ENCODE measurements at places on chromosomes 7 and 10. TPM values are rescaled to one million over a fixed set of nuclear protein-coding genes. Genes with fewer than 3 reads are reported as not detected.
A peak's percentile ranks its signal among the peaks of the same experiment; 100 is the strongest.

DNA sequence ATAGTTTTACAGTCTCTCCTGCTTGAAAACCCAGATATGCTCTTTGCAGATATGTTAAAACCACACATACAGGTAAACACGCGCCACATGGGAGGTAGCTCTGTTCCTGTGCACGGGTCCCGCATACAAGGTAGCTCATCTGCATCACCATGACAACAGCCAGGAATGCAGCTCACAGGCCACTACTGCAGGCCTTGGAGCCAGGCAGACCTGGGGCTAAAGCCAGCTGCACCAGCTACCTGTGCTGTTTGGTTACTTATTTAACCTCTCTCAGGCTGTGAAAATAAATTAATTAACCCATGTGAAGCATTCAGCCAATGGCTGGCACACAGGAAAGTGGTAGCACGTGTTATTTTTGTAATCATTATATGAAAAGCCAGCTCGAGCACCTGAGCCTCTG lies 428.3 kb downstream of the TNS3 start:
- DNase-seq = no peak

DNA sequence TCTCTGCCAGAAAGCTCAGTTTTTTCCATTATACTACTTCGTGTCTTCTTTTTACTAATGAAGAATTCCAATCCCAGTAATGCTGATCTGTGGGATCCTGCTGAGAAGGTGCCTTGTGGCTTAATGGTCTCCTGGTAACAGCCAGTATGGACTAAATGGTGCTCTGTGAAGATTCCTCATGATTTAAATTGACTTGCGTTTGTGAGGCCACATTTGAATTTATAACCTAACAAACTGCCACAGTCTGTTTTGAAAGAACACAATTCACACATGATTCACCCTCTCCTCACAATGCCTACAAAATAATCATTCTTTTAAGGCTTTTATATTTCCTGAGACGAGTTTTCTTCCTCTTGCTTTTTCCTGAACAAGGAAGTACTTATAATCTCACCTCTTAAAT lies 140.0 kb downstream of the MBL2 start:
- DNase-seq = no peak

DNA sequence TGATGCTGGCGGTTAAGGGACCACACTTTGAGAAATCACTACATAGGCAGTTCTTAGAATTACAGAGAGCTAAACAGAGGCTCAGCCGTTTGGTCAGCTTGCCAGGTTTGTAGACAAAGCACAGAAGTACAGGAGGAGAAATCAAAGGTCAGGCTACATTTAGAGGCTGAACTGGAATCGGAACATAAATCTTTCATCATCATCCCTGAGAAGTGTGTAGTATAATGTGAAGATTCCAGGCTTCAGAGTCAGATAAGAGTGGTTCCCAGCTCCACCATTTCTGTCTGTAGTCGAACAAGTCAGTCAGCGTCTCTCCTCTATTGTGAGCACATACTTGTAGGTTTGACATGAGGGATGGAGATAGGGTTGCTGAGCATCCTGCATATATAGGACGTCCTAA lies 18.9 kb downstream of the CDK1 start:
- no peak for DNase-seq

DNA sequence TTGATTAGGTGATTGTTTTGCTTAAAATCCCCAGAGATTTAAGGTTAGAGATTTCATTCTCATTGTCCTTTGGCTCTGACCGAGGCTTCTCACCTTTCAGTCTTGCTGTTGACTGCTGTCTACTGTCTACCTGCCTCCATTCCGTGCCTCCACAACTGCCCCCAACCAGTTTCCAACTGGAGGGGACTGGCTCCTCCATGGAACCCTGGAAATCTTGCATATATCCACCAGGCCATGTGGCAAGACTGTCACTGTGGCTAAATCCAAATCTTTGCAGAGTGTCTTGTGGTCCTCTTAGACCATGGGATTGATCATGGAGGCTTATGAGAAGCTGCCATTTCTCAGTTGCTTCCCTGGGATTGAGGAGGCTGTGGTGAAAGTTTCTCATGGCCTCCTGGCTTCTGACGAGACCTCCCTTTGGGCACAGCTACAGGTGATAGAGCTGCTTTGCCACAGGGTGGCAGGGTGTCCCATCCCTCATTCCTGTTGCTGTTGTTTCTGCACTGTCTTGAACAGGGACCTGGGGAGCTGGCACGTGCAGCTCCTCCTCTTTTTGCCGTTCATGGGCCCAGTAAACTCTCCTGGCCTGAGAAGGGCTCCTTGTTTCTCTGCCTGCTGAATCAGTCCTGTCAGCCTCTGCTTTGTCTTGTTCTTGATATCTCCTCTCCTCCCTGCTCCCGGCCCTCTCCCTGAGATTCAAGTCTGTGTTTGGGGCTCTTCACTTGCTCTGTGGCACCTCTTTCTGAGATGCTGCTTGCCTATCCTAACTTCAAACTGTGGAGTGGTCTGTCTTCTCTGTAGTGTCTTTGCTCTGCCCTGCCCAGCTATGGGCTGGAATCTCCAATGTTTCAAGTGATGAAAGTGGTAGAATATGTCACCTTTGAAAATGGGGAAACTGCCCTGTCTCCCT lies 63.6 kb upstream of the IGFBP3 start:
- DNase-seq = no peak

DNA sequence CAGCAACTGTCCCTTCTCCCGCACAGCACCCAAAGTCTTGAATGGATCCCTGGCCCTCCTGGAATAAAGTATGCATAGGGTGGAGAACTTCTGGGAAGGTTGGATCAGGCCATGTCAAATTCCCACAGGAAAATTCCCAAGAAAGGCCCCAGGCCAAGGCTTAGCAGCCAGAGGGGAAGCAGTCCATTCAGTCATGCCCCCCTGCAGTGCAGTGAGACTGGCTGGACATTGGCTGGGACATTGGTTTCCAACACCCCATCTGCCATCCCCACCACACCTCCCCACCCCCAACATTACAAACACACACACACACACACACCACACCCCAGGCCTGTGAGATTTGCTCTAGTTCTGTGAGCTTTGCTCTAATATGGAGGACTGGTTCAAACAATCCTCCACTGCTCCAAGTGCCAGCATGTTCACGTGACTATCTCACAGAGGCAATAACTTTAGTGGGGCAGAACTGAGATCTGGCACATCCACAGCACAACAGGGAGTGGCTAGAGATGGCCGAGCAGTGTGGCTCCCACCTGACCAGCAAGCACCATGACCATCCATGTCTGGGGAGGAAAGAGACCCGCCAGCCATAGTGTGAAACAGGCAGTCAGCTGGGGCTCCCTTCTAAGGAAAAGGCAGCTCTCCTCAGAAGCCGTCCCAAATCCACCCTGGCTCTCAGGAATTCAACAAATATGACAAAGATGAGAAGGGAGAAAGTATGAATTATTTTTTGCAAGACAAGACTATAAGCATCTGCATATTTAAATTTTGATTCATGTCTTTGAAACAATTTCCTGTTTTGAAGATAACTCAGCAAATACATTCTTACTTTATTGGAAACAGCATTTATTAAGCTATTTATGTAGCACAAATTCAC lies 6.7 kb upstream of the FAM170B start:
- DNase-seq = no peak

DNA sequence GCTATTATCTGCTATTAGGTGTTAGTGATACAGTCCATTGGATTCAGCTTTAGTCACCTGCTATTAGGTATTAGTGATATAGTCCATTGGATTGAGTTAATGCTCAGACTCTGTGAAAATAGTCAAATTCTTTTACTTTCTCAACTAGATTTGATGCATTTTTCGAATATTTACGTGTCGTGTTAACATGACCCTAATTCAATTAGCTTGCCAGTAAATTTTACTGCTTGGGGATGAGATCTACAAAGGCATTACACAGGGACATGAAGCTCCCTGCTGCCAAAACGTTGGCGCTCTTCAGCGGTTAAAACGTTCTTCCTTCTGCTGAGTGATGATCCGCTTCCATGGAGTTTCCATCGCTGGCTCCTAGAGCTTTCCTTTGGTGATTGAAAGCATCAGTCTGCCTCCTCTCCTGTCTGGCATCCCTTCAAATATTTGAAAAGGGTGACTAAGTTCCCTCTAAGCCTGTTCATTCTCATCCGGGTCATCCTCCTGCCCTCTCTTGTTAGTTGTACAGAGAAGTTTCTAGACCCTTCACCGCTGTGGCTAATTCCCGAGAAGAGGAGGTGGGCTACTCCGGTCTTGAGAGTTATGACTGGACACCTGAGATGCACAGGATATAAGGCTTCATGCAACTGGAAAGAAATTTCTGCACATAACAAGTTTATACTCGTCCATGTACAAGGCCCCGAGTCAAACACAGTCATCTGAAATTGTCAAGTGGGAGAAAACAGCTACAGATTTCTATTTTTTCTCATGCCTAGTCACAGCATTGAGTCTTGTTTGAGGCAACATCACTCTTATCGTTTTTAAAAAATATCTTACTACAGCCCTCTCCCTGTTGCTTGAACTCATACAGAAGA lies 254.0 kb downstream of the KLF6 start:
- no peak for DNase-seq

GRCh38 chr7:44618753-44619152 lies 12.3 kb downstream of the OGDH start:
- no peak for DNase-seq

DNA sequence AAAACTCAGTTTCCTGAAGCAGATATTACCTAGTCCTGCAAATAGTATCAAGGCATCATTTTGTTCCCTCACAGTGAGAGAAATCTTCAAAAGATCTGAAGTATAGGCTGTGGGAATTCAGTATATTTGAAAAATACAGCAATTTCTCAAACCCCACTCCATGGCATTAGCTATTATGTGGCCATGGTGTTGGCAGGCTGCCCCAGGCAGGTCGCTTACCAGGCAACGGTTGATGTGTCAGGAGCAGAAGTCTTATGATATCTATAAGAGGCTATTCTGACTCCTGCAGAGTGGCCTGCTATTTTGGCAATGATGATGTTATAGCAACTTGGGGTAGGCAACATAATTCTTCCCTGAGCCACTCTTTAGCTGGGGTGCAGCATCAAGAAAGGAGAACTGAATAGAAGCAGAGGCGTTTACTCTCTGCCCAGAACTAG lies 187.9 kb downstream of the PLXDC2 start:
- DNase-seq = peak; percentile 57

- DNase-seq = no peak
These were observed 33.4 kb downstream of the PTPN12 start for GRCh38 chr7:77570330-77571011.

GRCh38 chr7:49580761-49581160 lies 192.7 kb upstream of the VWC2 start:
- DNase-seq = no peak

DNA sequence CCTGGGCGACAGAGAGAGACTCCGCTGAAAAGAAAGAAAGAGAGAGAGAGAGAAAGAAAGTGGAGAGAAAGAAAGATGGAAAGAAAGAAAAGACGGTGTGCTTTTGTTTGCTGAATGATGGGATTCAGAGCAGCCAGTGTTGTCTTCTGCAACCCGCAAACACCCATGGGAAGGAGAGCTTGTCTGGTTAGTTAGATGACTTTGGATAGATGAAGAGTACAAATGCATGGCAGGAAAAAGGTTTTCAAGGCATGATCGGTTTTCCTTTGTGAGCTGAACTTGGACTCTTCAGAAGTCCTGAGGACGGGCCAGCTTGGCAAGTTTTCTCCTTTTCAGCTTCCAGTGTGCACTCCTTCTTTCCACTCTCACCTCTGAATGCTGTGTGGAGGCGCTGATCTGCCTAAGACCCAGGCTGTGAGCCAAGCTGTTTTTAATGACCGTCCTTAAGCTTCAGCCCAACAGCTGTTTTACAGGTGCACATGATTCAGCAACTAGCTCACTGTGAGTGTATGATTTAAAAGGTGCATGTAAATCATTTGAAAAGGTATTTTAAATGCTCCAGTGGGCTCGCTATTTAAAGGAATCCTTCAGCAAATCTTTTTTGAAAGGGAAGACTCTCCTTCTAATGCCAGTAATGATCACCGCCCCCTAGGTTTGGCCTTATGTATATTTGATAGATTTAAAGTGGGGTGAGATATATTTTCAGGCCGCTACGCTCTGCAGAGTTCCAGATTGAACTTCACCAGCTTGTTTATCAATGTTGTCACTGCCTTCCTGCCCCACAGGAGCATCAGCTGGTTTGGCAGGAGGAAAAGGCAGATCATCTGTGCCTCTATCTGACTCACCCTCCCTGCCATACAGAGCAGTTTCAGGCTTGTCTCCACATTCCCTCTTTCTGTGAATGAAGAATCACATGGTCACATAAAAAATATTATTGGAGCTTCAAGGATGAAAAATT lies 115.0 kb downstream of the PLXDC2 start:
- no peak for DNase-seq

- DNase-seq = no peak
These were observed 195.3 kb downstream of the ZNF438 start for GRCh38 chr10:30836406-30836805.

GRCh38 chr7:27947586-27948278 lies 207.8 kb downstream of the TAX1BP1 start:
- no peak for DNase-seq

- no peak for DNase-seq
These were observed 716.5 kb downstream of the INHBA start for GRCh38 chr7:40986351-40986873.

- no peak for DNase-seq
These were observed 75.4 kb downstream of the OTUD1 start for GRCh38 chr10:23514321-23514720.

DNA sequence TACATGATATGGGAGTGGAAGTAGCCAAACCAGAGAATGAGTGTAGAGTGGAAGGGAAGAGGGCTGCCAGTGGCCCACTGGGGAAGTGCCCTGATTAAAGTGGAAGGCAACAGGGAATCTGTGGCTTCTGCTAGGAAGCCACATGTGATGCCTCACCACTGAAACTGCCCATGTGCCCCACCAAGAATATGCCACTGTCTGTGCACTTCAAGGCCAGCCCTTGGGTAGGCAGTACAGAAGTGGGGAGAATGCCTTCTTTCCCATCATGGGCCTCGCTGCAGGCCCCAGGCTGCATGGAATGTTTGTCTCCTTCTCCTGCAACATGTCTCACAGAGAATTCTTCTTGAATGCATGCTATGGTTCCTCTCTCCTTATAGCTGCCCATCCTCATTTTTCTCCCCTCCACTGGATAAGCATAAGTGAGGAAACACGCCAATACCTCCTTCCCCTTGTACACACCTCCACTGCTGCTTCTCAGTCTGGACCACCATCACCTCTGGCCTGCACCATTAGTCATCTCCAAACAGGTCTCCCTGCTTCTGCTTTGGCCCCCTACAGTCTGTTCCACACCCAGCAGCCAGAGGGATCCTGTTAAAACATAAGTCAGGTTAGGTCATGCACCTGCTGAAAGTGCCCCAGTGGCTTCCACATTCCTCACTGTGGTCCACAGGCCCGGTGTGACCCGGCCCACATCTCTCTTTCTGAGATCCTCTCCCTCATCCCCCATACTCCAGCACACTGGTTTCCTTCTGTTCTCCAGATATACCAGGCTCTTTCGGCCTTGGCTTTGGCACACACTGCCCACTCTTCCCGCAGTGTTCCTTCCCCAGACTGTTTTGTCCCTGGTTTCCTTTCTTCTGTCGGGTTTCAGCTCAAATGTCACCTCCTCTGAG lies 37.1 kb downstream of the SNX10 start:
- DNase-seq = no peak

- no peak for DNase-seq
These were observed 478.6 kb downstream of the LRMDA start for GRCh38 chr10:75910032-75910431.

- no peak for DNase-seq
These were observed 573 bp downstream of the PMPCB start for GRCh38 chr7:103297837-103298179.

- DNase-seq = no peak
These were observed 119.1 kb downstream of the NRBF2 start for GRCh38 chr10:63252095-63252762.

- DNase-seq = no peak
These were observed 29.4 kb downstream of the COL1A2 start for GRCh38 chr7:94423863-94424735.

GRCh38 chr7:141624763-141625162 lies 73.6 kb downstream of the AGK start:
- DNase-seq = no peak

Gene LRRC18
- not detected for total RNA-seq

Gene ZCWPW1
- 4.6 TPM for total RNA-seq

Gene CLCN1
- total RNA-seq = not detected
